Stomach (tissue), 19 donors: ENCODE measurements at places on chromosomes 4 and X. TPM values are rescaled to one million over a fixed set of nuclear protein-coding genes. Genes with fewer than 3 reads are reported as not detected.

The SCRG1 gene
- 0.19 TPM for polyA plus RNA-seq

The FRMD7 gene
- polyA plus RNA-seq, result not detected

DNA sequence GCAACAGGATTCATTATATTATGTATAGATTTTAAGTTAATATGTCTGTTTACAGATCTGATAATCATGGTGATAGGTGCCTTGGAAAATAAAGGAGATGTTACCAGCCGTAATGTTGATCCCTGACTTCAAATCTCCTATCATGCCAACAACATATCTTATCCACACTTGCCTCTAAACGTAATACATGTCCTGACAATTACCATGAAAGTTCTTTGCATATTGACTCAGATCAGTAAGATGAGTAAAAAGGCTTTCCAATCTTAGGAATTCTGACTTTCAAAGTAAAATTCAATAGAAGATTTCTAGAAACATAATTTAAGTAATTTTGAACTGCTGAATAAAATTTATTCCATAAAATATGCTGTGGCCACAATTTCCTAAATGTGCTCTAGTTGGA is 513.3 kb downstream of the ANKRD50 start:
- no peak overlapping the region for H3K4me3 ChIP-seq
- no peaks in the 10 kb centered on the region for H3K4me1 ChIP-seq
- no peak overlapping the region for H3K27ac ChIP-seq
- DNase-seq, result no peak

- no peaks in the 10 kb centered on the region for H3K4me1 ChIP-seq
- DNase-seq, result peak; percentile 4
- H3K36me3 ChIP-seq, result no peaks in the 10 kb centered on the region
- no peak overlapping the region for H3K27ac ChIP-seq
- no peak overlapping the region for H3K4me3 ChIP-seq
These were observed 192.4 kb upstream of the AR start for GRCh38 chrX:67351411-67351810.

- peak; percentile 63 for DNase-seq
- peaks cover 37% of the 10 kb centered on the region for H3K4me1 ChIP-seq
- H3K27me3 ChIP-seq, result no peaks in the 10 kb centered on the region
These were observed at the start of gene UBL4A for GRCh38 chrX:154486396-154487207. TSS of gene UBL4A (minus strand) at chrX:154486615. CDS start at chrX:154486584, 31 bp downstream.

- H3K4me3 ChIP-seq, result no peak overlapping the region
- H3K27me3 ChIP-seq, result no peaks in the 10 kb centered on the region
- DNase-seq, result peak; percentile 9
These were observed 7.5 kb upstream of the SLC39A8 start for GRCh38 chr4:102352781-102353180.

DNA sequence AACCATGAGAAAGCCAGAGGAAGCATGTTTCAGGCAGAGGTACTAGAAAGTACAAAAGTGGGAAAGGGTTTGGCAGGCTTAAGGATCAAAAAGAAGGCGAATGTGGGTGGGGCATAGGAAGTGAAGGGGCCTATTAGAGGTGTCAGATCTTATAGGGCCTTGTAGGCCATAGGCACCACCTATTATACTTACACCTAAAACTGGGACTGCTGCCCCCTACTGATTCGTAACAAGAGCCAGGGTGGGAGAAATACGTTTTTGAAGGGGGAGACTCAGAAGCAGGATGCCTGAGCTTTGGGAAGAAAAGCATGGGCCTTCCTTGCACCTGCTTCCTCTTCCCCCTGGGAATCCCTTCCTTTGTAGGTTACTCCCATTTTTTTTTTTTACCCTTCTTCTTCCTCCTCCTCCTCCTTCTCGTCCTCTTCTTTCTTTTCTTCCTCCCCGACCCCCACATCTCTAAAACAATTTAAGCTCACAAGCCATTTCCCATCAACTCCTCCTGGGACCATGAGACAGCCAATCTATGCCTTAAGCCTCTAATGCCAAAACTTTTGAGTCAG is 40.7 kb upstream of the GPC3 start:
- H3K27me3 ChIP-seq, result peaks cover 8% of the 10 kb centered on the region
- no peak overlapping the region for H3K27ac ChIP-seq
- no peak overlapping the region for H3K4me3 ChIP-seq
- H3K4me1 ChIP-seq, result no peaks in the 10 kb centered on the region
